ENCODE measurements at places on chromosomes 6 and 20.
A peak's percentile ranks its signal among the peaks of the same experiment; 100 is the strongest.

GRCh38 chr6:139204978-139205377 lies 70.1 kb downstream of the HECA start:
- no peak for DNase-seq

GRCh38 chr6:5541751-5542432 lies 280.6 kb downstream of the FARS2 start:
- DNase-seq, result peak; percentile 20

DNA sequence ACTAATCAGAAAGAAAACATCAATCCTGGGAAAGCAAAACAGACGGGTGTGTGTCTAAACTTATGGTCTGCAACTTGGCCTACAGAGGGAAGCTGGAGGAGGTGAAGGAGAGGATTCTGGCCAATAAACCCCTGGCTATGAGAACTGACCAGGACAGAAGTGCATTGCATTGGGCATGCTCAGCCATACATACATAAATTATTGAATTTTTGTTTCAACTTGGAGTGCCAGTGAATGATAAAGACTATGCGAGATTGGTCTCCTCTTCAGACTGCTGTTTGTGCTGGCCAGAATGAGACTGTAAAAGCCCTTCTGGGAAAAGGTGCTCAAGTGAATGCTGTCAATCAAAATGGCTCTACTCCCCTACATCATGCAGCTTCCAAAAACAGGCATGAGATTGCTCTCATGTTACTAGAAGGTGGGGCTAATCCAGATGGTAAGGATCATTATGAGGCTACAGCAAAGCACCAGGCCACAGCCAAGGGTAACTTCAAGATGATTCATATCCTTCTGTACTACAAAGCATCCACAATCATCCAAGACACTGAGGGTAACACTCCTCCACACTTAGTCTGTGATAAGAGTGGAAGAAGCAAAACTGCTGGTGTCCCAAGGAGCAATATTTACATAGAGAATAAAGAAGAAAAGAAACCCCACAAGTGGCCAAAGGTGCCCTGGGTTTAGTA lies 17.4 kb downstream of the ADNP start:
- peak; percentile 78 for DNase-seq

- no peak for DNase-seq
These were observed 52.3 kb upstream of the TMEM170B start for GRCh38 chr6:11485271-11485670.

DNA sequence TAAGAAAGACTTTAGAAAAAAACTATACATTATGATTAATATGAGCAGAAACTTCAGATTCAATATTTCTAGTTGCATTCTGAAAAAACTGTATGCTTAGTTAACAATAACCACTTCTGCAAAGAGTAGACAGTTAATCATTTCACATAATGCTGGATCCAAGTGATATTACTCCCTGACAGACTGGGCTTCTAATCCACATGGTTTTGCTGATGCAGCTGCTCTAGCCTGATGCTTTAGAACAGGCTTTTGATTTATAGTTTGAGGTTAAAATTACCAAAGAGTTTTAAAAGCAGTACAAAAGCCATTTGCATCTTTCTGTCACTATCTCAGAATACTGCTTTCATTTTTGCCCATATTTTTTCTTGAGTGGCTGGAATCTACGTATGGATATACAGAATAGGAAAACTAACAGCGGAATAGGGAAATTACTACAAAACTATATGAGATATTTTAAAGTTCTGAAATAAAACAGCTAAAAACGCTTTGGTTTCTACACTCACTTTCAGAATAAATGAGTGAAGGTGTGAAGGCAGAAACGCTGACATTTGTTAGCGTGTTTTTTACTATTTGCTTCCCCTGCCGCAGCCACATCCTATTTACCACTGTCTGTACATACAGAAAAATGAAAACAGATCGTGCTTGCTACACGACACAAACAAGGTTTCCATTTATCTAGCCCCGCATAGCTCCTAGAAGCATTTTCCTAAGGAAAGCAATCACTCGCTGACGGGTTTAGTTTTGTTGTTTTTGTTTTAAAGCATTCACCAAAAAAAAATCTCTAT lies 61.7 kb downstream of the METTL24 start:
- no peak for DNase-seq
